ENCODE measurements at places on chromosomes 4 and X. TPM values are rescaled to one million over a fixed set of nuclear protein-coding genes. Genes with fewer than 3 reads are reported as not detected.

Gene DDX53
- not detected for total RNA-seq

Gene SATL1
- total RNA-seq = not detected

Gene GPR119
- not detected for total RNA-seq

- DNase-seq = no peak
Measured at GRCh38 chr4:40322811-40323210, 12.3 kb upstream of the CHRNA9 start.

- no peak for DNase-seq
Measured at GRCh38 chrX:19350941-19351384, 7.2 kb downstream of the PDHA1 start.

GRCh38 chr4:98572697-98573096 is 85.7 kb downstream of the TSPAN5 start:
- DNase-seq = no peak
